Astrocyte (in vitro differentiated cells and primary cell): ENCODE measurements at places on chromosomes 1 and 21. TPM values are rescaled to one million over a fixed set of nuclear protein-coding genes. Genes with fewer than 3 reads are reported as not detected.

The CD247 gene
- not detected in 2 replicates for total RNA-seq

The ZNF678 gene
- total RNA-seq, result 4.7 and 5.4 TPM in 2 replicates

The RXFP4 gene
- total RNA-seq, result not detected in 2 replicates

The COP1 gene
- total RNA-seq, result 38.8 and 45.9 TPM in 2 replicates

The SDHC gene
- total RNA-seq, result 176 and 181 TPM in 2 replicates

The CD48 gene
- total RNA-seq, result not detected in 2 replicates

The PTPN14 gene
- total RNA-seq, result 154 and 177 TPM in 2 replicates

The AMPD1 gene
- not detected in 2 replicates for total RNA-seq

The LCE3E gene
- total RNA-seq, result not detected in 2 replicates

The F11R gene
- total RNA-seq, result 53.7 and 68.6 TPM in 2 replicates

The SPATA45 gene
- total RNA-seq, result 0.65 TPM in 1 of 2 replicates, not detected in the other

The DDX20 gene
- 13.1 and 15.4 TPM in 2 replicates for total RNA-seq

The ARHGEF16 gene
- total RNA-seq, result 3.7 and 4.1 TPM in 2 replicates

The KCNA3 gene
- 0.09 TPM in 1 of 2 replicates, not detected in the other for total RNA-seq

The IL20 gene
- not detected in 2 replicates for total RNA-seq

The SLC6A17 gene
- total RNA-seq, result 3.6 and 4.4 TPM in 2 replicates

The CFAP107 gene
- not detected in 2 replicates for total RNA-seq

The SEMA6C gene
- 7.4 and 7.5 TPM in 2 replicates for total RNA-seq

The GPR89A gene
- total RNA-seq, result 16.9 and 19.1 TPM in 2 replicates

The CFHR2 gene
- not detected in 2 replicates for total RNA-seq

The S100A4 gene
- total RNA-seq, result 58.5 and 69.3 TPM in 2 replicates

The ARID1A gene
- total RNA-seq, result 72.3 and 85.1 TPM in 2 replicates

The ZNF644 gene
- 65.5 and 76.5 TPM in 2 replicates for total RNA-seq

The RAVER2 gene
- total RNA-seq, result 6.6 and 7.1 TPM in 2 replicates

The ZSCAN20 gene
- total RNA-seq, result 5.2 and 6.9 TPM in 2 replicates

The FMO1 gene
- total RNA-seq, result not detected in 2 replicates
